ENCODE measurements at places on chromosomes 7 and 10.

GRCh38 chr7:141600168-141601006 lies 49.2 kb downstream of the AGK start:
- no peak for DNase-seq

- no peak for DNase-seq
Measured at GRCh38 chr7:108421720-108422331, 34.4 kb downstream of the NRCAM start.

DNA sequence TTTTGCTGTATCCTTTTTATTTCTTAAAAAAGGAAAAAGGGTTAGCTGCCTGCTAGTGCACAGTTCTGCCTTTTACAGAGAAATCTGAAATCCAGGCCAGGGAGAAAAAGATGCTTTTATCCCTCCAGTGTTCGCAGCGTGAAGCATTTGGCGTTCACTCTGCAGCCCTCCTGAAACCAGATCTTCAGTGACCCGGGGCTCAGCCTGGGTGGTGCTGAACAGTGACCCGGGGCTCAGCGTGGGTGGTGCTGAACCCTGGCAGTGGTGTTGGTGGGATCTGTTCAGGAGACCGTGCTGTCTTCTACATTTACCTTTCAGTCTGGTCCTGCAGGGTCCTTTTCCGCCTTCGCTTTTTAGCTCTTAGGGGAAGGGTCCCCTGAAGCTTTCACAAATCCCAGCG lies 164.7 kb upstream of the KLF6 start:
- DNase-seq, result no peak

DNA sequence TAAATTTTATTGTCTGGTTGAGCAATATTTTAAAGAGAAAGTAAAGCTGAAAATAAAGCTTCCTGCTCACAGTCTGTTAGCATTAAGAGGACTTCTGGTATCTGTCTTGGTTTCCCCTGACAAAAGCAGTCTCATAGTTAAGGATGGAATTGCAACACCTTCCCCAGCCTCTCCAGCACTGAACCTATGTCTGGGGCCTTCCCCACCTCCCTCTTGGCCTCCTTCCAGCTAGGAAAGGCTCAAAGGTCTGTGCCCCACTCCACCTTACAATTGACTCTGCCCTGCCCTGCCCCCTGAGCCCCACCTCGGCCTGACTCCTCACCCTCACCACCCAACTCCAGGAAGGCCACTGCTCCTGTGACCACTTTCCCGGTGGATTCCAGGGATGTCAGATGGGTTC lies 33.2 kb downstream of the COL17A1 start:
- no peak for DNase-seq

DNA sequence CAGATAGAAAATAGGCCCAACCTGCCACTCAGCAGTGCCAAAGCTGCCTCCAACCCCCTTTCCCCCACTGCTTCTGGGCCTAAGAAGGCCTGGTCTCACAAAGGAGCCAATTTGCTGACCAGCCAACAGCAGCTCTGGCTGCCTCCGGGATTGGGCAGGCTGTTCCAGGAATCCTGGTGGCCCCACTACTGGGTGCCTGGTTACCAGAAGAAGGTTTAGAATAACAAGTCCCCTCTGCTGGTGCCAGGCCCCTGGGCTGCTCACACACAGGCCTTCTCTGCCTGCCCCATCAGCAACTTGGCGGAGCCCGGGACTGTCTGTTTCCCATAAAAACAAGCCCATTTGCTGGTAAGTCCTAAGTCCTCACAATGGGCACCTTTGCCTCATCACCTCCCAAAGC lies 1.2 kb downstream of the PHKG1 start:
- DNase-seq, result no peak

Data from SK-N-SH (cell line).